ENCODE measurements at places on chromosomes 2 and 18. TPM values are rescaled to one million over a fixed set of nuclear protein-coding genes. Genes with fewer than 3 reads are reported as not detected.

MERTK gene
- 0.74 TPM for total RNA-seq

SEMA4C gene
- 27.1 TPM for total RNA-seq

PIAS2 gene
- total RNA-seq: 8.1 TPM

AAMP gene
- total RNA-seq: 105 TPM

OSBPL6 gene
- total RNA-seq: 3.4 TPM

TUBA4B gene
- total RNA-seq: not detected

FARSB gene
- 33.3 TPM for total RNA-seq

FBXO41 gene
- total RNA-seq: 1.6 TPM

AQP12B gene
- not detected for total RNA-seq

FABP1 gene
- total RNA-seq: not detected

TFCP2L1 gene
- under 0.01 TPM for total RNA-seq

RANBP2 gene
- total RNA-seq: 26.4 TPM

VWA3B gene
- total RNA-seq: not detected

SCYGR4 gene
- total RNA-seq: not detected

BOLA3 gene
- 89.8 TPM for total RNA-seq

CCDC148 gene
- total RNA-seq: 0.50 TPM

TRABD2A gene
- total RNA-seq: 6.8 TPM

SH3BP4 gene
- total RNA-seq: 62.1 TPM

ALPP gene
- not detected for total RNA-seq

BCL2L11 gene
- total RNA-seq: 1.8 TPM

NABP1 gene
- total RNA-seq: 18.0 TPM

Data from bronchus fibroblast of lung (primary cell).